ENCODE measurements at places on chromosomes 1 and 21.

GRCh38 chr1:94953746-94954145, 26.8 kb upstream of the CNN3 start:
- no peak for DNase-seq

DNA sequence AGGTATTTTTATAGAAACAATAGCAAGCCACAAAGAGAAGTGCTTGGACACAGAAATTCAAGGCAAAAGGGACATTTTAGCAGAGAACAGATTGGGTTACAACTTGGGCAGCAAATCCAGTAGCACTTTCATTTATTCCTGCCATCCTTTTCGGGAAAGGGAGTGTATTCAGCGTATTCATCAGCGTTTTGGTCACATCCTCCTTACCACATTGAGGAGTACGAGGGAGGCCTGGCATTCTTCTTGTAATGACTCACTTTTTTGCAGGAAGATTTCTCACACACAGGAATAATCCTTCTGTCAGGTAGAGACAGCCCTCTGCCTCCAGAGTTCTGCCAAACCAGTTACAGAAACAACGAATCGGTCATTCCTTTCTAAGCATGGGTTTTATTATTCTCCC, 18.1 kb upstream of the FAM78B start:
- DNase-seq: no peak

DNA sequence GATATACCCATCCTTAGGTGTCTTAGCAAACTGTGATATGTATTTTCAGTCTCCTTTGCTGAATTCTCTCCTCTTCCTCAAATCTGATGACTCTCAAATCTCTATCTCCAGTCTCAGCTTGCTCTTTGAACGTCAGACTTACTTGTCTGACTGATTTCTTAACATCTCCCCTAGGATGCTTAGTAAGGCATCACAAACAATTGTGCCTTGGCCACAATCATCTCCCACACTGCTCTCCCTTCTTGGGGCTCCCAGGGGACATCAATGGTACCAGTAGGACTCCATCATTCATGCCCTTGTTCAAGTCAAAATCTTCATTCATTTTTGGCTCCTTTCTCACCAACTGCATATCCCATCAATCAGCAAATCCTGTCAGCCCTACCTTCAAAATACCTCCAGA, 42.0 kb downstream of the GNG12 start:
- no peak for DNase-seq

DNA sequence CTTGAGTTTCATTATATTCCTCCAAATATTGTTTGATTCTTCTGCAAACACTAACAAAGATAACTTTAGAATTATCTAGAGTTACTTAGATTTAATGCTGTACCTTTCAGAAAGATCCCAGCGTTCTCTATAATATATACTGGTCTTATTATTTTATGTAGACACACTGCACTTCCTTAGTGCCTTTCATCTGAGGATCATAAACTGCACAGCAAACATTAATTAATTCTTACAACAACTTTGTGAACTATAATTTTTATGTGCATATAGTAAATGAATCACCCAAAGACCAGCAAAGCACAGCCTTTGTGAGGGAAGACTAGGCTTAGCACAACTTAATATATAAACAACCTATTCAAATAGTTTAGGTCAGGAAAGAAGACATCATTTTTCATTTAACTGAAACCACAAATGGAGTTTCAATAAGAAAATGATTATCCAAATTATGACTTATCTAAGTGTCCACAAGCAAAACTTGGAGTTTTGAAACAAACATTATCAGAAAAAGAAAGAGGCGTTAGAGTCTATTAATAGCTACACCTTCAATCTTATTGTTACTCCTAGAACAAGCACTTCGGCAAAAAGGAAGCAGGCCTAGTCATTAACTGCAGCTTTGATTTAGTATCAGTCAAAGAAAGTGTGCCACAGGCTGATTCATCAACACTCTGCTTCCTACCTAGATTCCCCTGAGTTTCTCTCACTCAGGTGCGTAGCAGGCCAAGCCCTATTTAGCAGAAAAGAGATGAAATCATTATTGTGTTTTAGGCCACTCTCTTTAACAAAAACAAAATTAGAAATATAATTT, 22.5 kb upstream of the RC3H1 start:
- no peak for DNase-seq

DNA sequence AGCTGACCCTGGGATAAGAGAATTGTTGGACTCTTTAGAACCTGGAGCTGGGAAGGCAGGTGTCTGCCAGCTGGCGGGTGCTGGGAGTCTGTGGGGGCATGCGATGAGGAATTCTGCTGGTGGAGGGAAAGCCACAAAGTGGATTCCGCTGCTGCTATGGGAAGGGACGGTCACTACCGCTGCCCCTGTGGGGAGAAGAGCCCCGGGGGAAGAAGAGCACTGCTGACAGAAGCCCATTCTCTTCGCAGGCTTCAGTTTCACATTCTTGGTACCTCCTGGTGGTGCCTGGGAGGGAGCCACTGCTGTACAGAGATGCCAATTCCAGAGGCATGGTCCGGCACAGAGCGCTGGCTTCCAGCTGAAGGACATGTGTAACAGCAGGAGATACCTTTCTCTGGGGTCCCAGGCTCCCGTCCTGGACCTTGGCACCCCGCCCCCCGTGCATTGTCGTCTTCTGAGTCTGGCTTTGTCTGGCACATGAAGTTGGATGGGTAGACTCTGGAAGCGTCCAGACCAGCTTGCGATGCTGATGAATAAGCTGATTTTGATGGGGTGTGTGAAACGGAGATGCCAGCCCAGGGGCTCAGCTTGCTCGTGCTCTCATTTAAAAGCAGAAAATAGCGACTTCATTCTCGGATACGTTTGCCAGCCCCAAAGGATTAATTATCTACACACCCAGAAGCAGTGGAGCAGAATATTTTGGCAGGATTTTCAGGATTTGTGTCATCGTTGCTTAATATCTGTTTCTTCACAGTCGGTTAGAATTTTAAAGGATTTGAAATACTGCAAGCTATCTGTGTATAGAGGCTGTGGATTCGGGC, 13.2 kb downstream of the PDXK start:
- DNase-seq: no peak

- DNase-seq: no peak
Measured at GRCh38 chr21:15279482-15279881, 214.7 kb upstream of the NRIP1 start.

- no peak for DNase-seq
Measured at GRCh38 chr1:17890056-17890814, 135.1 kb downstream of the ACTL8 start.

DNA sequence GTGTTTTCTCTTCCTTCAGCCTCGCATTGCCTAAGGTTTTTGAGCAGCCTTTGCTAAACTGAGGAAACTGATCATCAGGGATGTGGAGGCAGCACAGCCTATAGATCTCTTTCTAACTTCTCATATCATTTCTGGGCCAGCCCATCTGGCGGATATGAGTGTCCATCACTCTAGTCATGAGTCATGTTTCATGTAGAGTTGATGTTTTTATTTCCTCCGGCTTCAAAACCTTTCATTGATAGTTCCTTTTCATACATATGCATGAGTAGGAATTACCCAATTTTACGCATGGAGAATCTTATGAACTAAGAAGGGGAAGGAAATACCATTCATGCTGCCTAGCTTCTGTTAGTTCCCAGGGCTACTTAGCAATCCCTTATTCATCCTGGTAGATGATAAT, 66.3 kb downstream of the SPATA46 start:
- no peak for DNase-seq

DNA sequence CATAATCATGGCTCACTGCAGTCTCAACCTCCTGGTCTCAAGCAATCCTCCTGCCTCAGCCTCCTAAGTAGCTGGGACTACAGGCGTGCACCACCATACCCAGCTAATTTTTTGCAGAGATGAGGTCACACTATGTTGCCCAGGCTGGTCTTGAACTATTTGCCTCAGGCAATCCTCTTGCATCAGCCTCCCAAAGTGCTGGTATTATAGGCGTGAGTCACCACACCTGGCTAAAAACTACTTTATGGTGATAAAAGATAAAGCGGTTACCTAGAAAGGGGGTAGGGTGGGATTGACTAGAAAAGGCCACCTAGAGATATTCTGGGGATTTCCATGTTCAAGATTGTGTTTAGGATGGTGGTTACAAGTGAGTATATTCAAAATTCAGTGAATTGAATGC, 5.0 kb downstream of the TSTD1 start:
- no peak for DNase-seq

Measured in CD4-positive, alpha-beta T cell (primary cell).